ENCODE measurements at places on chromosomes 13 and 19.

DNA sequence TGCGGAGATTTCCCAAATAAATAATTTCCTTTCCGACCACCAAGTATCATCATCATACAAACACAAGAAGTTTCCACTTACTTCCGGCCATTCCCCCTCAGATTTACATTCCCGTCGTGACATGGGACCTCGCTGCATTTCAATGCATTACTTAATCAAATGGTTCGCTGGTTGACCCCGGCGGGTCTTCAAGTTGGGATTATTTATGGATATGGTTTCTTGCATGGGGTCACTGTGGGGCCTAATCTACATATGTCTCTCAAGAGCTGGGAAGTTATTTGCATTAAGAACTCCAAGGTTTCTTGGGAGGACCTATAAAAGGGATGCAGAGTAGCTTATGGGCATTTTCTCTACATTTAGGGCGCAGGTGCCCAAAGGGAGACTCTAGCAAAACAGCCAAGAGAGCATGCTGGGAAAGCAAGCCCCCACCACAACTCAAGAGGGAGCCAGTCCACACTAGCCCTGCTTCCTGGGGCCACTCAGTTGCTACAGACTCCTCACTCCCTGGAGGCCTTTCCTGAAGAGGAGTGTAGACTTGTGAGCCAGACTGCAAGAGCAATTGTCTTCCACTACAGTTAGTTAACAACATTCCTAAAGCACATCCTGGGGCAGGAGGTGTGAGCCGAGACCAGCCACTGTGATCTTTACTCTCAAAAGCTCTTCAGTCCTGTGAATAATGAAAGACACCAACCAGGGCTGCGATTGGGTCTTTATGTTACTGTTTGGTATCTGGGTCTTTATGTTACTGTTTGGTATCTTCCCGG, 125.3 kb downstream of the KATNAL1 start:
- DNase-seq: no peak

DNA sequence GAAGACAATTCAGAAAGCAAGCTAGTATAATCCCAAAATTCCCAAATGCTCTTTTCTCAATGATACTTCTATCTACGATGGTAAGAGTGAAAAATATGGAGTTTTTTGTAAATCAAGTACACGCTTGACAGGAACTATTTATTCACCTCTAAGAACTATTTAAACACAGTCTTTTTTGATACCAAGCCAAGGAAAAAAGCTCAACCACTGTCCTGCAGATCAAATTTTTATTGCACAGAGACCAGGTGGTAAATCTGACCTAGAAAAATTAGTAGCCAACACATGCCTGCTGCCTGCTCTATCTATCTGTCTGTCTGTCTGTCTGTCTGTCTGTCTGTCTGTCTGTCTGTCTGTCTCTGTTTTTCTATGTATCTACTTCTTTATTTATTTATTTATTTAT, 292.2 kb downstream of the MZT1 start:
- DNase-seq: no peak

DNA sequence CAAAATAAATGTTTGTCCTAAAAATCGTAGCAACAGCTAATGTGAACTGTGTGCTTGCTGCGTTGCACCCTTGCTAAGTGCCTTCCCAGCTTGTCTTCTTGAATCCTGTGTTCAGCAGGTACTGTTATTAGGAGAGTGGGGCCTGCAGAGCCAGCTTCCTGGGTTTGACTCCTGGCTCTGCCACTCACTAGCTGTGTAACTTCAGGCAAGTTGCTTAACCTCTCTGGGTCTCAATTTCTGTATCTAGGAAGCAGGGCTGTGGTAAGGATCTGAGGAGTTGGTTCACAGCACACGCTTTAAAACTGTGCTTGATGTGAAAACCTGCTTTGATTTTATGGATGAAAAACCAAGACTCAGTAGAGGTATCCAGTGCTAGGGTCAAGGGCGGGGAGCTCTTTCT, 10.0 kb downstream of the NFIX start:
- DNase-seq: no peak

- DNase-seq: no peak
Measured at GRCh38 chr13:51959773-51960172, 51.5 kb downstream of the ATP7B start.

GRCh38 chr13:85241060-85241459, 558.2 kb downstream of the SLITRK6 start:
- DNase-seq: no peak
